ENCODE measurements at places on chromosomes 11 and 22.

DNA sequence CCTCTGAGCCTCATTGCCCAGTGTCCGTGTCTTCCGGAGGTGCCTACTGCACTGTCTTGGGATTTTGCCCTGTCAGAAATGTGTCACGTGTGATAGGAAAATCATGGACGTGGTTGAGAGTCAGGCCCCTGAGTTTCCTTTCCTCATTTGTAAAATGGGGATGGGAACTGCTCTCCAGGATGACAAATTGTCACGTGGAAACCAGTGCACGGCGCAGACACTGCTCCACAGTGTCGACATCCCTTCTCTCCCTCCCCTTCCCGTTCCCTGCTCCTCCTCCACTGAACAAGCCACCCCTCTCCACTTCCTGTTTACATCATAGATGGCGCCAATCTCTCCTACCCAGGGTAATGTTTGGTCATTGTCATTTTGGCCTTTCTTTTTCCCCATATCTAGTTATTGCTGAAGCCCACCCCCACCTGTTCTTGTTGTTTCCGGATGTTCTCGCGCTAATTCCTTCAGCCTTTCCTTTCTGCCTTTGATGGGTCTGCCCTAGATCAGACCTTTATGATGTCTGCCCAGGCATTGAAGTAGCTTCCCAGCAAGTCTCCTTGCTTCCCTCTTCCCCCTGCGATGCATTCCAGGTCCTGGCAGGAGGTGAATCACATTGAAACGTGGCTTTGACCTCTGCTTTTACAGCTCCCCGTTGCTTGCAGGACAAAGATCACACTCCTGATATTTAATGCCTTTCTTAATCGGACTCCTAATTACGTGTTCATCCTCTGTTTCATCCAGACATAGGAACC lies 91.8 kb downstream of the TBC1D22A start:
- DNase-seq = no peak

- DNase-seq = no peak
Observed at GRCh38 chr22:20458530-20459151, 21.0 kb upstream of the SCARF2 start.

- no peak for DNase-seq
Observed at GRCh38 chr11:33347490-33348125, 90.4 kb downstream of the HIPK3 start.

- DNase-seq = no peak
Observed at GRCh38 chr22:46626911-46627805, 7.0 kb downstream of the GRAMD4 start.

GRCh38 chr11:114090225-114090910 lies 30.9 kb downstream of the ZBTB16 start:
- DNase-seq = no peak

DNA sequence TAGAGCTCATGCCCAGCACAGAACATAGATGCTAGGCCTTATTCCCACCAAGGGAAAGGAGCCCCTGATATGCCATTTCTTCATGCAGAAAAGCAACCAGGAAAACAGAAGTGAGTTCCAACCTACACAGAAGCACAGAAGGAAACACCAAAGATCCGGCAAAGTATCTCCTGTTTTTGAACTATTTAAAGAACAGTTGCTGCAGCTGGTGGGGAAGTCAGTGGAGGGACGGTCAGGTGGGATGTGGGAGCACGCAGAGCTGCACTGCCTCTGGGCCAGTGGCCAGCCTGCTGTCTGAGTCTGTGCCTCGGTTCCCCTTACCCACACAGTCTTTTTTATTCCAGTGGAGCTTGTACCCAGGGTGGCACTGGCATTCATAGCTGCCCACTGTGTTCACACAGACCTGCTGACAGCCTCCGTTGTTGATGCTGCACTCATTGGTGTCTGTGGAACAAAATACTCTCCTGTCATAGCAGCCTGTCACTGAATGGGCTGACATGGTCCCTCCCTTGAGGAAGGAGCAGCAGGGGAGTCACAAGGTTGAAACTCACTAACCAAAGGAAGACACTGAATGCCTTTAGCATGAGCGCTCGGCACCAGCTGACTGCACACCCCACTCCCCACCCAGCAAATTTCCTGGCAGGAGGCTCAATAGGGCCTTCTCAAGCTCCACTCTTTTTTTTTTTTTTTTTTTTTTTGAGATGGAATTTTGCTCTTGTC lies 37.9 kb downstream of the SCUBE2 start:
- DNase-seq = no peak

DNA sequence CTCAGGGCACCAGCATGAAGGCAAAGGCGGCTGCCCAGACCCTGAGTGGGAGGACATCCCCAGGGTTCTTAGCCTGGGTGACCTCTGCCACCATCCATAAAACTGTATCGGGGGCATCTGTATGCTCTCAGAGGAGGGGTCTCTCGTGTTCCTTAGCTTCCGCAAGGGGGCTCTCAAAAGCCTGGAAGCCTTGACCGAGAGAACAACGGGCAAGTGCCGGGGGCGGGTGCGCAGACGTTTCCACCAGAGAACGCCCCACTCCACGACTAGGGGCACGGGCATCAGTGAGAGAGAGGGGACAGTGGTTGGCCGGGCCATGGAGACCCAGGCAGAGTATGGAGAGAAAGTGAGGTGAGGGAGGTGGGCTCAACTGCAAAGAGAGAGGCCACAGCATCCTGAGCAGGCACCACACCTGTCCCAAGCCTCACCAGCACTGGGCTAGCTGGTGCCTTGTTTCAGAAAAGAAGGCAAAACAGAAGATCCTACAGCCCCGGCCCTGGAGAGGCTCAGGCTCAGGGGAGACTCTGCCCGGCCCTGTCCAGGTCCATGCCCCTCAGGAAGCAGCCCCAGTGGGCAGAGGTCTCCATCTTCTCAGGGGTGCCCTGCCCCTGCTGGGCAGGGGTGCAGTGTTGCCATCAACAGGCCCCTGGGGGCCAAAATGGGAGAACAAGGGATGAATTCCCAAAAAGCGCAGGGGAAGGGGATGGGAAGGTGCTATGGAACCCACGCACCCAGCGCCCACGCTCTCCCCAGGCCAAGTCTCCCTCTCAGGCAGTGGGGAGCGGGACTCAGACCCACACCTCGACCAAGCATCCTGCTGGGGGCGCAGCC lies 5.9 kb downstream of the TSPAN32 start:
- no peak for DNase-seq

GRCh38 chr11:78351979-78352841 lies 65.4 kb downstream of the GAB2 start:
- no peak for DNase-seq

DNA sequence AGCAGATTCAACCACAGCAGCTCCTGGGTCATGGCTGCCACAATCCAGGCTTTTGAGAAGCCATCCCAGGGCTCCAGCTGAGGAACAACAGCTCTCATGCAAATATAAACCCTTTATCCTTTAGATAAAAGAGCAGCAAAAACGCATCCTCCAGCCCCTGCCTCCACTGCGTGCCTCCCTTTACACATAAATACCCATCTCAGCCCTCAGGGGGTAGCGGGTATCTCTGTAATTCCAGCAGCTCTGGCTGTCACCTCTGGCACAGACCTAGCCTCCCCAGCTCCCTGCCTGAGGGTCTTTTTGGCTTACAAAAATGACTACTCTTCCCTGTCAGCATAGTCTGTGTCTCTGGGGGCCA lies 21.6 kb downstream of the LMO1 start:
- DNase-seq = no peak

- no peak for DNase-seq
Observed at GRCh38 chr11:15662285-15662684, 547.6 kb downstream of the INSC start.

DNA sequence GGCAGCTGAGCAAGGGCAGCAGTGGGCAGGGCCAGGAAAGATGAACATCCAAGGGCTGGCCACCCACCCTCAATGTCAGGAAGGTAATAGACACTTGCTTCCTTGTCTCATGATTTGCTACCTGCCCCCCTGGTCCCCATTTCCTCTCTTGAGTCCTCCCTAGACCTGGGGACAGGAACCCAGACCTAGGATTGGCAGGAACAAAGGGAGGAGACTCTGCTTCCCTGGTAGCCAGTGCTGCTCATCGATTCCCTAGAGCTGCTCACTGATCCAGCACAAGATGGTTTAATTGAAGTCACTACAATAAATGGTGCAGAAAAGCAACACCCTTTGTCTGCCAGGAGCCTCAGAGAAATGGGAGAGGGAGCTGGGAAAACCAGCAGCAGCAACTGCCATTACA lies 67.8 kb upstream of the CHST1 start:
- DNase-seq = no peak

DNA sequence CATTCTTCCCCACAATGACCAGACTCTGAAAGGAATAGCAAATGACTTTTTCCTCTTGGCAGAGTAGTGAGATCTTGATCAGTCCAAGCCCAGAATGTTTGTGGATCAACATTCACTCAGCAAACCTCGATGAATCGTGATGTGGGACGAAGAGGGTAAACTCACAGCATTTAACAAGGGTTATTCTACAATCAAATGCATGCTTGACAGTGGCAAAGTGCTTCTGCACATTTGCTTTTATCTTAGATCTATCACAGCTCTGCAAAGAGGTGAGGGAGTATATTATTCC lies 31.8 kb downstream of the TMPRSS5 start:
- no peak for DNase-seq

DNA sequence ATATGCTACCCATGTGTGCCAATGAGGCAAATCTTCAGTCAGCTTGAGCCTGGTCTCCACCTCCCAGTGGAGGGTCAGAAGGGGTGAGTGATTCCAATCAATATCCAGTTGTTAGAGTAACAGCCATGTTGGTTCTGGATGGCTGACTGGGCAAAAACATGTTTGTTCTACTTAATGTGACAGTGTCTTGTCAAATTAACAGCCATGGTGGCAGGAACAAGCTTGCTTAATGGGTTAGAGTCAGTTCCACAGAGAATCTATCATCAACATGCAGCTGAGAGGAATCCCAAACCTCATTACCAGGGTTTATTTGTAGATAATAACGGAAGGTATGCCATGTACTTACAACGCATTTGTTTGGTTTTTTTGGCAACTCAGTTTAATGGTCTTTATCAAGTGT lies 133.2 kb downstream of the SLC17A6 start:
- no peak for DNase-seq

GRCh38 chr11:774873-775592 lies 2.3 kb downstream of the GATD1 start:
- DNase-seq = no peak

DNA sequence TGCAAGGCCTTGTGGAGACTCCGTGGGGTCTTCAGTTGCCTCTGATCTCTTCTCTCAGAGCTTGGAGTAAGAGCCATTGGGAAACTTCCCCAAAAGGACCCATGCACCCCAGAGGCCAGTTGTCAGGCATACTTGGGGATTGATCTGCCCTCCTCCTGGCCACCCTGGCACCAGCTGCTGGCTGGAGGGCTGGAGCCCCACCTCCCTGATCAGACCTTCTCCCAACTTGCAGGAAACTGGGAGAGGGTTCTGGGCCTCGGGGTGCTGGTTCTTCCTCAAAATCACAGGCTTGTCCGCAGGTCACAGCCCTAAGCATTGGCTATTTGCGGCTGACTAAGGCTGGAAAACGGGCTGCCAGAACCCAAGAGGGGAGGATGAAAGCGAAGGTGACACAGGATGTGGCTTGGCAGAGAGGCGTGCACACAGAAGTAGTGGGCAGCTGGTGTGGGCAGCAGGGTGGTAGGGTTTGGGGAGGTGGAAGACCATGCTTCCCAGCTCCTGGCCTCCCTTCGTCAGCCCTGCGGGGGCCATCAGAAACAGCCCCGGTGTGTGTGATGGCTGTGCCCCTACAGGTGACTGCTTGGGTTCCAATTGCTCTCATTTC lies 1.3 kb upstream of the DGKZ start:
- DNase-seq = no peak

GRCh38 chr22:28052825-28053269 lies 133.8 kb upstream of the PITPNB start:
- no peak for DNase-seq

GRCh38 chr22:28015676-28016601 lies 96.9 kb upstream of the PITPNB start:
- no peak for DNase-seq

All from brain pericyte (primary cell).